AG10803 (cell line): ENCODE measurements at places on chromosomes 1 and 21.

DNA sequence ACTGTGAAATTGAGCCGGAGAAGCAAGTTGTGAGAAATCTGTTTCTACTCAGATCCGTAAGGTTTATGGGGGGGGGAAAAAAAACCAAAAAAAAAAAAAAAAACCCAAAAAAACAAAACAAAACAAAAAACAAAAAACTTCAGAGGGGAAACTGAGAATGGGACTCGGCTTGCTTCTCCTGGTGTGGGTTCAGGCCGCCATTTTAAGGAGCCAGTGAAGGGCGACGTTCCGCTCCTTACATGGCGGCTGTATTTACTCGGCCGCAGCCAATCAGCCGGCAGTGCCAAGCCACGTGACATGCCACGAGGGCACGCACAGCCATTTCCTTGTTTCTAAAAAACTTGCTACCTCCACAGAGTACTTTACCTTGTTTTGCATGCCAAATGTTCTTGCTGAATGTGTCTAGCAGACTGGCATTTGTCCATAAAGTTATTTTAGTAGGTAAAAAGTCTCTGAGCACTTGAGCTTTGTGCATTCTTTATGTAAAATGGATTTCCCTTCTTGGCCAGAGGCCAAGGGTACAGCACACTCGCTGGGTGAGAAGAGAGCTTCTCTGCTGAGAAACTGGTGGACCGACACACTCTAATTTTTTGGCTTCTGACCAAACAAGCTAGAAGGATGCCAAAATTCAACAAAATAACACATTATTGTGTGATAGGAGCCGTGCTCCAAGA is 101.8 kb downstream of the NFIA start:
- peak; percentile 87 for DNase-seq

GRCh38 chr1:213409208-213409631 is 358.2 kb downstream of the RPS6KC1 start:
- no peak for DNase-seq

DNA sequence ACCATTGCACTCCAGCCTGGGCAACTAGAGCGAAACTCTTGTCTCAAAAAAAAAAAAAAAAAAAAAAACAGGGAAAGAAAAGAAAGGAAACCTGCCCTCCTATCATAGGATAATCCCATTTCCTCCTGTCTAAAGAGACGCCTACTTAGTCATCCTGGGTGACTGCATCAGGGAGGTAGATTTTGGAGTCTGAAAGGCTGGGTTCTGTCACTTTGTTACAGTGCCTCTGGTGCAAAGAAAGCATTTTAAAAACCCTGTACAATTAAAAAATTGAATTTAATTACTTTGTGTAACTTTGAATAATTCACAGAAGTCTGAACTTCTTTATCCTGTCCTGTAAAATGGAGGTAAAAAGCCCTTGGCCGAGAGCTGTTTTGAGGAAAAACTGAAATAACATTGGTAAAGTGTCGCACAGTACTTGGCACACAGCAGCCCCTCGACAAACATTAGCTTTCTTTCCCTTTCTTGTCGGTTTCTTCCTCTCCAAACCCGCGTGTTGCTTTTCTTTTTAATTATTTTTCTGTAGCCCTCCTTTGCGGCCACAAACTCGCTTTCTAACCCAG is 657 bp upstream of the HDAC1 start:
- DNase-seq: peak; percentile 22

DNA sequence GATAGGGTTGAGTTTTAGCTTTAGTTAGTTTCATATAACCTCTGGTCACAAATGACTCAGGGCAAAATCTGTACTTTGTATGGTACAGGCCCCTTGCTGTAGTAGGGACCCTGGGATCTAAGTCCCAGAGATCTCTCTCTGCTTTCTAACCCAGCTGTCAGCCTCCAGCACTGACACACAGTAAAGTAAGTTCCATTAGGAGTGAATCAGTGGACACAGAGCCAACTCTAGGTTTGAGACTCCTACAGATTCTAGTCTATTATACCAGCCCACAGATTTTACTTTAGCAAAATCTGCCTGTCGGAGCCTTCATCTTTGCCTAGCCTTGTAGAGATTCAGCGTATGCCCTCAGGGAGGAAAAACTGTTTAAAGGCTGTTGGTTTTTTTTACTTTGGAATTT is 52.5 kb downstream of the ANGPTL1 start:
- DNase-seq: peak; percentile 55

DNA sequence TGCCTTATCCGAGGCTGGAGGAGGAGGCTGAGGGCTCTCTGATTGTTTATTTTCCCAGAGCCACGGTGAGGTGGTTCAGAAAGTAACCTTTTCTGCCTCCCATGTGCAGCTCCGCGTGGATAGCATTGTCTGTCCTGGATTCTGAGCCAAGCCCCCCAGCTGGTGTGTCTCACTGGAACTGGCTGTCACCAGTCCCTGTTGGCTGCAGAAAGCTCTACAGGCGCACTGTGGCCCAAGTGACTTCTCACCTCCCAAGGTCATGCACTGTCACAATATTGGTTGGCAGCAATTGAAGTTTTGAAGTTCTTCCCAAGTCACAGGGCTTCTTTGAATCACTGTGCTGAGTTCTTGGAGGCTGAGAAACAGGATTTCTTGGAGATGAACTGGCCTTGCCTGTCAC is 8.2 kb downstream of the BMP8A start:
- no peak for DNase-seq

DNA sequence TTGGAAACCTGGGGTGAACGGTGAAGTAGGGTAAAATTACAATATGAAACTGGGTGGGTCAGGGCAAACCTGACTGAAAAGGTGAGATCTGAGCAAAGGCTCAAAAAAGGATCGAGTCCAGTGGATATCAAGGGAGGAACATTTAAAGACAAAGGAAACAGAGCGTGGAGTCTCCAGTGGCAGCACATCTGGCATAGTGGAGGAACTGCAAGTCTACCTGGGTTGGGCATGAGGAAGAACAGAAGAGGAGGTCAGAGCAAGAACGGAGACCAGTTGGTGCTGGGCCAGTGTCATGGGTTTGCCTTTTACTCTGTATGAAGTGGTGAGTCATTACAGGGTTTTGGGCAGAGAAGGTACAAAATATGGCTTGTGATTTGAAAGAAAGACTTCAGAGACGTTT is 163.7 kb downstream of the NTPCR start:
- DNase-seq: peak; percentile 24

GRCh38 chr1:208603721-208604120 is 359.5 kb upstream of the PLXNA2 start:
- no peak for DNase-seq

DNA sequence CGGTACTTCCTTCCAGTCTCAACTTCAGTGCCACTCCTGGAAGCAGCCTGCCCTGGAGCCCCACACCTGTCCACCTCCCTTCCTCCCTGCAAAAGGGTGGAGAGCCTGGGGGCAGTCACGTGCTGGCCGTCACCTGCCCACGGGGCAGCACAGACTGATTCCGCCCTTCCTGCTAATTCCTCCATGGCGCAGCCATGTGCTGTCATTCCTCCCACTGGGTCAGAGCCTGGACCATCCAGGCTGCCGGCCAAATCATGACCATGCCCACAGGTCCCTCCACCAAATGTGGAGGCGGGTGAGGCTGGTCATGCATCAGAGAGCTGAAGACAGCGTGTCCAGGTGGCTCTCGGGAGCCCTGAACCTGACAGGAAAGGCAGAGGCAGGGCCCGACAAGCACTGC is 24.4 kb upstream of the GPR153 start:
- DNase-seq: no peak

- DNase-seq: peak; percentile 29
Observed at GRCh38 chr1:63915121-63915520, 141.3 kb downstream of the ROR1 start.

DNA sequence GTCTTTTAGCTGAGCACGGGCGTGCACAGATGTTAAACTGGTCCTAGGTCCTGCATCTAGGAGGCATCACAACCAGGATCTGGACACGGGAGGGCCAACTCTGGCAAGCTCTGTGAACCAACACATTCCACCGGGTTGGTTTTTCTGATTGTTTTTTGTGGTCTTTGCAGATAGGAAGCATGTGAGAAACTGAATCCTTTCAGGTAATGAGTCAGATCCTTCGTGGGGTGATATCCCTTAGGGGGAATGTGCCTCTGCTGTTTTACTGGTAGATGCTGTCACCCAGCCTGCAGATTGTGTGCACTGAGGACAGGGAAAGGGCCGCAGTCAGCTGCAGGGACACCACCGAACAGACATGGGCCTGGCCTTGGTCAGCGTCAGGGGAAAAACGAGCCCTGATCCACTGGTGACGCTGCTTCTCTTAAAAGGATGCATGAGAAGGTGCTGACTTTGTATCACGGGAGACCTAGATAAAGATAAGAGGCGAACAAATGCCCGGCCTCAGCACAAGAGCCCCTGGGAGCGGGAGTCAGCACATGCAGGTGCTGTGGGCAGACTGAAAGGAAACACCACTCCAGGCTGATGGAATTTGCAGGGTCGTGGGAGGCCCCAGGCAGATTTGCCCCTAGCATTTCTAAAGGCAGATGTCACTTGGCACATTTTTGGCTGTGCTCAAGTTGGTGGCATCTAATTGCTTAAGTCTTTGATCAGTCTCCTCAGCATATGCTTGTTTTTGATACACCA is 51.1 kb downstream of the DOP1B start:
- peak; percentile 19 for DNase-seq

DNA sequence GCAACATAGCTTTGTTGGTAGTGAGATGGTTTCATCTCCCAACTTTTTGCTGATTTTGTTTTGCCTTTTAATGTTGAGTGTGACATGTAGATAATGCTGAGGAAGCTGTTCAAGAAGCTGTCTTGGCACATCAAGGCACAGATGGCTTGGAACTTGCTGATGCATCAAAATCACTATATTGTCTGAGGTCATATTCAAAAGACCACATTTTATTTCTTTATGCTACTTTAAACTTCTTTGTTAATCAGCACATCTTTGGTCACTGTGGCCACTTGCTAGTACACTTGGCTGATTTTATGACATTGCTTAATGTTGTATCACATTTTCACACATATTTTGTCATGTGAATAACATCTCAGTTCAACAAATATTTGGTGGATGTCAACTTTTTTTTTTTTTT is 87.1 kb upstream of the BCL10 start:
- peak; percentile 67 for DNase-seq

DNA sequence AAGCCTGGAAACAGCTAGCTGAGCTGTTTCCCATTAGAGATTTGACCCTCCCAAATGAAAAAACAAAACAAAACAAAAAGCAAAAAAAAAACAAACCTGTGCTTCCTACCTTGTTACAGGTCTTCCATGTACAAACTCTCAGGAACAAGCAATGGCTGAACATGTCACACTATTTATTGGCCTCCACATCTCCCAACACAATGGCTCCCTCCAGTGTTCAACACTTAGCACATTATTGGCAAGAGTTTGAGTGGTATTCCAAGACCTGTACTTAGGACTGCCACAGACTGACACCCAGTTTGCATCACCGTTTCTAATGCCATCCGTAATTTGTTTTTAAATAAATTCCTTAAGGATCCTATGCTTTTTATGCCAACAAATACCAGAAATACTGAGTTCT is 195.0 kb upstream of the OLFM3 start:
- no peak for DNase-seq

DNA sequence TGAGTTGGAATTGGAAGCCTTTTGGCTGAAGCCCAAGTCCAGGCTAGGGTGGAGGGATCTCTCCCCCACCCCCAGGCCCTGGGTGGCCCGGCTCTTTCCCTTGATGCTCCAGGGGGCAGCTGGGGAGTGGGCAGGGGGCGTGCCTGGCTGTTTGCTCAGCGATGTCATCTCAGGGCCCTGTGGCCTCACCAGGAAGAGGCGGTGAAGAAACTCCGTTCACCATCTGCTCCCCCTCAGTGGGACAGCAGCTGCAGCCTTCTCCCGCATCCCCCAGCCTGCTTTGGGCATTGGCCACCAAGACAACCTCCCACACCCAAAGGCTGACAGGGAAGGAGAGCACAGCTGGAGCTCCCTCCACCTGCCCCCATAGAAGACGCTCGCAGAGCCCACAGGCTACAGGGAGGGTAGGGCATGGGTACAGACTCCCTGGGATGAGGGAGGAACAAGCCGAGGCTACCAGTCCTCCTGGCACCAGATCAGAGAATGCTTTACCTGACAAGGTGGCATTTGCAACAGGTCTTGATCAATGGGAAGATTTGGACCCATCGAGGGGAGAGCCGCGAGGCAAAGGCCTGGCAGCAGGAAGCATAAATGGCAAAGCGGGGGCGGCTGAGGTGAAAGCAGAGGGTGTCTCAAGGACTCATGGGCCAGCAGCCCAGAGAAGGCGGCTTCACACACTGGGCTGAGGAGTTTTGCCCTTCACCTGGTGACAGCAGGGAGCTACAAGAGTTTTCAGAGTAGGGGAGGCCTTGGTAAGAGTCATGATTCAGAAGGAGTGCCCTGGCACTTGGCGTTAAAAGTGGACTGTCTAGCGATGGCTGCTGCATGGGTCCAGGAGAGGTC is 6.5 kb upstream of the GUCA2A start:
- DNase-seq: no peak

DNA sequence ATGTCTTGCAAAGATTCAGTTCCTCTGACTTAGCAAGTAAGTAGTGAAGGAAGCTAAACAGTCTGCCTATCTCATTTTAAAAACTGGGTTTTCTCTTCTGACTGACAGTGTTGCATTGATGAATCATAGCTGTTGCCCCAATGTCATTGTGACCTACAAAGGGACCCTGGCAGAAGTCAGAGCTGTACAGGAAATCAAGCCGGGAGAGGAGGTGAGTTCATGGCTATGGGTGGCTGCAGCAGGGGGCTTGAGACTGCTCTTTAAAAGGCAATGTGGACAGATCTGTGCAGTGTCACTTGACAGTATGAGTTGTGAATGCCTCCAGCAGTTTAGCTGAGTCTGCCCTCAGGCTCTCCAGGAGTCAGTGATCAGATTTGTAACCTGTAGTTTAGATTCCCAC is 46.6 kb downstream of the SMYD2 start:
- DNase-seq: no peak

DNA sequence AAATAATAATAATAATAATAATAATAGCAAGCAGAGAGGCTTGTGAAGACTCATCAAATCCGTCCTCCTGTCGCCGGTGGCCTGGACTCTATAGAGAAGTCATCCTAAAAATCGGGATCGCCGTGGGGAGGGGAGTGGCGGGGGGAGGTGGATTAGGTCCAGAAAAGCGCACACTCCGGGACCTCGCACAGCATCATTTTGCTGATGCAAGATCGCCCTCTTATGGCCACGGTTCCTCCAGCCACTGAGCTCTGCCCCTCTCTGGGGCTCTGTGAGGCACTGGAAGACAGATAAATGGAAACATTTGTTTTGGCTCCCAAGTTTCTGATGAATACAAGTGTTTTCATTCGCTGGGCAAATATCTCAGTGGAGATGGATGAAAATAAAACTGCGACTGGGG is 612.0 kb downstream of the MATN1 start:
- DNase-seq: peak; percentile 29
